ENCODE measurements at places on chromosomes 1 and 21.

GRCh38 chr21:38843806-38844503 lies 38.2 kb downstream of the ETS2 start:
- no peak for DNase-seq

GRCh38 chr1:9689011-9689706 lies 37.6 kb downstream of the PIK3CD start:
- peak; percentile 92 for DNase-seq

GRCh38 chr1:2386636-2387611 lies 4.4 kb downstream of the MORN1 start:
- DNase-seq: no peak

- no peak for DNase-seq
Observed at GRCh38 chr1:147509786-147510395, 31.4 kb upstream of the BCL9 start.

- DNase-seq: peak; percentile 71
Observed at GRCh38 chr1:84619383-84620102, 45.3 kb upstream of the CTBS start.

- no peak for DNase-seq
Observed at GRCh38 chr1:23836037-23836436, 10.8 kb upstream of the HMGCL start.

- DNase-seq: no peak
Observed at GRCh38 chr1:22388671-22389450, 62.8 kb upstream of the ZBTB40 start.

- DNase-seq: no peak
Observed at GRCh38 chr1:23546897-23547584, 12.3 kb downstream of the ID3 start.

DNA sequence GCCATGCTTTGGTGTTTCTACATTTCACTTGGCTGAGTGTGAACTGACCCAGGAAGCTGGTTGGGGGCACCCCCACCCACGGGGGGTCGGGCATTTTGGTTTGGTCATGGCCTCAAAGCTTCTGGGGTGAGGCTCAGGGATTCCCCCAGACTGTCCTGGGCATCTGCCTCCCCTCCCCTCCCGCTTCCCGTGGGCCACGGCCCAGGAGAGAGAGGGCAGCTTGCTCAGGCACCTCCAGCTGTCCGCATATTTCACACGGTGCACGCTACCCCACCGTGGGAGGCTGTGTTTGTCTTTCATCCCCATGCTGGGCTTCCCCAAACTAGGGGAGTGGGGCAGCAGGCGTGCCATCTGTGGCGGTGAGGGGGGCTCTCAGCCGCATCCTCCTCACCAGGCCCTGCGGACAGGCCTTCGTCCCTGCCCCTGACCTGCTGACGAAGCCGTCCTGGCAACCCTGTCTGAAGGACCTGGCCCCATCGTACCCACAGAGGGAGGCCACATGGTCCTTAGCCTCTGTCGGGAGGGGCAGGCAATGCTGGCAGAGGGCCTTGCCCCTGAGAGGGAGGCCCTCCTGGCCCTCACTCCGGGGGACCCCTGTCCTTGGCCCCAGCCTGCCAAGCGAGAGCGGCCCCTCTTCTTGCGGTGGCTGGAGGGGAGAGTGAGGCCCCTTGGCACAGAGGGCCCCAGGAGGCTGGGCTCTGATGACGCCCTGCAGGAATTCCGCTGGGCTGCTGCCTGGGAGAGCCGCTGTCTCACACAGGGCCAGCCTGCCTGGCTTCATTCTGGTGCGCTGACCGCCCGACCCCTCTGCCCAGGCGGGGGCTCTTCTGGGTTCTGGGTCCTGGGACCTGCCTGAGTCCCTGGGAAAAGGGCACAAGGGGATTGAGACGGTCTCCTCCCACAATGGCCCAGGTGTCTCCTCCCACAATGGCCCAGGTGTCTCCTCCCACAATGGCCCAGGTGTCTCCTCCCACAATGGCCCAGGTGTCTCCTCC lies 22.1 kb downstream of the TP73 start:
- DNase-seq: no peak

DNA sequence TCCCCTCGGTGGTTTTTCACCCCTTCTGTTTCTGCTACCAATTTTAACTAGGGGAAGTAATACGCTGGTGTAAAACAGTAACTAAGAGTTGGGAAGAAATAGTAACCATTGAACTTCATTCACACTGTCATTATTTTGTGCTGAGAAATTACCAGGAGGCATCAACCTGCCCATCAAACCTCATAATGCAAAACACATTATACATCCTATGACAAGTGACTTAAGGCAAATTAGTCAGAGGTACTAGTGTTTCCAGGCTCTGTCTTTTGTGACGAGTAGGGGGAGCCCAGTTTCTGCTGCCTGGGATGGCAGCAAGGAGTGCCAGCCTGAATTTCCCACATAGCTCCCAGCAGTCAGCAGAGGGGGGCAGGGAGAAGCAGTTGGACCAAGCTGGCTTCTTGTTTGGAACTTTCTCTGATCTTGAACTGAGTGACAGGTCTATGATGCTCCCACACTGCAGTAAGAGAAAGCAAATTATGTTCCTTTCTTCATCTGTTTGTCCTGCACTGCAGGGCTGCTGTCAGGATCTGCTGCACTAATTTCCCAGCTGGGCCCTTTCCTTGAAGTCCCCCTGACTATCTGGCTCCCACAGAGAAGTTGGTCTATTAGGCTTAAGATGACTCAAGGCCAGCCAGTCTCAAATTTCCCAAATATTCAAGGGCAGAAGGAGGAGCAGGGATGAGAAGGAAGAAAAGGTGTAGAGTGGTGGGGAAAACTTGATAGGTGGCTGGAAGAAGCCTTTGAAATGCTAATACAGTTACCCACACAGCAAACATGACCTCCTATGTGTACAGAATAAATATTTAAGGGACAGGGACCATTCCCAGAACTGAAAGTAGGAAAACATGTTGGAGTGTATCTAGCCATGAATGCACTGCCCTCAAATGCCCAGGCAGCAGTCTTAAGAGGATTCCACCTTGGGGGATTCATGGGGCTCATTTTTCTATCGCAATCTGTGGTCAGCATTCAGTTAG lies 322.8 kb downstream of the SEC16B start:
- no peak for DNase-seq

DNA sequence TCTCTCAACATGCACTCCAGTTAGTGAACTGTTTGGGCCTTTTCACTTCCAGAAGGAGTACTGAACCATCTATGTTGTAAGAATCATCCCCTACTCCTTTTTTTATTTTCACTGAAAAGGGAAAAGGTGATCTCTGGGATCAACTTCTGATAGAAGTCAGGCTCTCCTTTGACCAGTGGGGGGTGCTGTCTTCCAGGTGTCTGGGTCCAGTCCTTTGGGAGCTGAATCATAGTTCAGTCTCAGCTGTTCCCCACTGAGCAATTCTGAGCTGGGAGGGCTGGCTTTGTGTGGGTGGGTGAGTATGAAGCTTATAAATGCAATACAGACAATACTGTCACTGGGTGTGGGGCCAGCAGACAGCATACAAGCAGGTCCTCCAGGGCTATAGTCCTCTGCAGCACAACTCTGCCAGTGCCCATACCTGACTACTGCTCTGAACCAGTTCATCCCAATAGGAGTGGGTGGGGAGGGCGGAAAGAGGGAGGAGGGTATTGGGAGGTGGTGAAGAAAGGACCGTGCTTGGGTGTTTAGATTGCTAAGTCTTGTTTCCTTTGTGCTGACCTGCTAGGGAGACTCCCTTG lies 12.5 kb upstream of the SARS1 start:
- peak; percentile 82 for DNase-seq

DNA sequence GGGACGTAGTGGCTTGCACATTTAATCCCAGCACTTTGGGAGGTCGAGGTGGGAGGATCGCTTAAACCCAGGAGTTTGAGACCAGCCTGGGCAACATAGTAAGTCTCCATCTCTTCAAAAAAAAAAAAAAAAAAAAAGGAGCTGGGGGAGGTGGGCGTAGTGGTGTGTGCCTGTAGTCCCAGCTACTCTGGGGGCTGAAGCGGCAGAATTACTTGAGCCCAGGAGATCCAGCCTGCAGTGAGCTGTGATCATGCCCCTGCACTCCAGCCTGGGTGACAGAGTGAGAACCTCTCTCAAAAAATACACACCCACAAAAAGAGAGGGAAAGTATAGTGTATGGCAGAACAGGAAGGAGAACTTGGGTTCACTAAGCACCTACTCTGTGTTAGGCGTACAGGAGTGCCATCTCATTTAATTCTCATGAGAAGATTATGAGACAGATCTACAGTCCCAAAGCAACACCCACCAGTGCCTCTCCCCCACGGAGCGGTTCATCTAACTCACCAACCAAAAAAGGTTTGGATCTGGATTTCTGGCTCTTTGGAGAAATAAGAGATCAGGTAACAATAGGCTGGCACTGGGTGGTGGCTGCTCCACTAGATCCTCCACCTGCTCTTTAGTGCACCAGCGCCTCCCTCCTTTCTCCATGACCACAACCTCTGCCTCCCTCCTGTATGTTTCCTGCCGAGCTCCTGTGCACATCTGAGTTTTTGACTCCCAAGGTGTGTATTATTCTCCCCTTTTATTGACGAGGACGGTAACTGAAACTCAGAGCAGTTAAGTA lies 1.4 kb upstream of the TRAF5 start:
- DNase-seq: no peak

DNA sequence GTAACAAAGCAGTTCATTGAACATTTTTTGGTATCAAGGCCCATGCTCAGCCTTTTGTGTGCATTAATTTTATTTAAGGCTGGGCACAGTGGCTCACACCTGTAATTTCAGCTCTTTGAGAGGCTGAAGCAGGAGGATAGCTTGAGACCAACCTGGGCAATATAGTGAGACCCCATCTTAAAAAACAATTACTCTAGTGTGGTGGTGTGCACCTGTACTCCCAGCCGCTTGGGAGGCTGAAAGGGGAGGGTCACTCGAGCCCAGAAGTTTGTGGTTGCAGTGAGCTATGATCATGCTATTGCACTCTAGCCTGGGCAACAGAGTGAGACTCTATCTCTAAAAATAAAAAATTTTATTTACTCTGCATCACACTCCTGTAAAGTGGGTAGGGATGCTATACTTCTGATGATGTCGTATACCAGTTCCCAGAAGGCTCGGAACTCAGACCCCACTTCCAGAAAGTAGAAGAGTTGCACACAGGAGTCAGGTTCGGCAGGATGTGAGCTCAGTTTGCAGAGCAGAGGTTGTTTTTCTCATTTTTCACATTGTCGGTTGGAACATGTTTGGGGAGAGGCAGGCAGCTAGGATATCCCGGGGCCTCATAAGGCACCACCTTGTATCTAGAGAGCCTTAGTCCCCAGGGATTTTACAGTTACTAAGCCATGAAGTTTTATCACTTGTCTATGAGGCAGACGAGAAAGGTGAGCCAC lies 144.6 kb downstream of the GALNT2 start:
- DNase-seq: no peak

DNA sequence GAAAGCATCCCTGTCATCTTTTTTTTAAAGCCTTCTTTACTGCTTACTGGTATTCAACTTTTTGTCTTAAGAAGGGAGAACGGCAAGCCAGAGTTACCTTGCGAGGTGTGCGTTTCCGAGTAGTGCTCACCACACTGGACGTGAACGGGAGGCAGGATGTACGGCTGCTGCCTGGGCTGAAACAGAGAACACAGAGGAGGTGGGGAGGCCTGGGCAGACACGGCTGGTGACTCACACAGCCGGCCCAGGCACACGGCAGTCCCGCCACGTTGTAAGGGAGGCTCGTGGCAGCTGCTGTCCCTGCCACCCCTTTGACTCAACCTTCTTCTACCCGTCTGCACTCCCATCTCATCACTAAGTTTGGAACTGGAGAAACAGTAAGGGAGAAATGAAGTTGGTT lies 105.8 kb downstream of the SMYD2 start:
- DNase-seq: no peak

GRCh38 chr1:180598333-180598974 lies 33.4 kb upstream of the XPR1 start:
- no peak for DNase-seq

- no peak for DNase-seq
Observed at GRCh38 chr1:92031281-92032110, 1.7 kb downstream of the EPHX4 start.

GRCh38 chr1:203148127-203148526 lies 20.6 kb downstream of the ADORA1 start:
- no peak for DNase-seq

GRCh38 chr1:238401144-238401543 lies 510.4 kb upstream of the ZP4 start:
- no peak for DNase-seq

DNA sequence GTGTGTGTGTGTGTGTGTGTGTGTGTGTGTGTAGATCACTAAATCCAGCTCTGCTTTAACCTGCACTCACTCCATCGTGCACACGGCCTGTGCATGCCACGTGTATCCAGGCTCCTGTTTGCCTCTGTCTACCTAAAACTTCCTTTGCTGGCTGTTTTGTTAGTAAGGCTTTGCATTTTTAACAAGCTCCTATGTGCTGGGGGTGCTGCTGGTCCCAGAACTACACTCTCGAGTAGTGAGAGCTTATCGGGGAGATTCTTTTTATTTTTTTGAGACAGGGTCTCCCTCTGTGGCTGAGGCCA lies 596 bp upstream of the TCEA3 start:
- DNase-seq: no peak

- DNase-seq: no peak
Observed at GRCh38 chr1:110059133-110059863, 11.2 kb downstream of the ALX3 start.

DNA sequence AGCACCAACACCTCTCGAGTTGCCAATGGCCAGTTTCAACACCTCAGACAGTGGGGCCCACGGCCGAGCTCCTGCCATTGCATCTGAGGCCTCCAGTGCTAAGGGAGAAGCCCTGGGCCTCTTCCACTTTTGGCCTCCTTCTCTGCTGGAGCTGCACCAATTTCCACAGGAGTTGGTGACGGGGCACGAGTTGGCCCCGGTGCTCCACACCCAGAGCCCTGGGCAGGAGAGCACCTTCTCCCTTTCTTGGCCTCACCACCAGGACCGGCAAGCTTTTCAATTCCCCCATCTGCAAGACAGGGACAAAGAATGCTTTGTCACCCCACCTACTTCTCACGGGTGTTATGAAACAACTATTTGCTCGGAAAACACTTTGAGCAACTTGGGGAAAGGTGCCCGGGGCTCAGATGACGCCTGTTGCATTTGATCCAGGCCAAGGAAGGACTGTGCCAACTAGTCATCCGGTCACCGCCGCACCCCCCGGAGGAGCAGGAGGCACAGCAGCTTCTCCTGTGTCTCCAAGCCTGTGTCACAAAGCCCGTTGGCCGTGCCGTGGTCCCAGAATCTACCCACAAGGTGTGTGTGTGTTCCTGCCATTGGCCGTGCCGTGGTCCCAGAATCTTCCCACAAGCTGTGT lies 55.2 kb downstream of the TOMM20 start:
- no peak for DNase-seq

DNA sequence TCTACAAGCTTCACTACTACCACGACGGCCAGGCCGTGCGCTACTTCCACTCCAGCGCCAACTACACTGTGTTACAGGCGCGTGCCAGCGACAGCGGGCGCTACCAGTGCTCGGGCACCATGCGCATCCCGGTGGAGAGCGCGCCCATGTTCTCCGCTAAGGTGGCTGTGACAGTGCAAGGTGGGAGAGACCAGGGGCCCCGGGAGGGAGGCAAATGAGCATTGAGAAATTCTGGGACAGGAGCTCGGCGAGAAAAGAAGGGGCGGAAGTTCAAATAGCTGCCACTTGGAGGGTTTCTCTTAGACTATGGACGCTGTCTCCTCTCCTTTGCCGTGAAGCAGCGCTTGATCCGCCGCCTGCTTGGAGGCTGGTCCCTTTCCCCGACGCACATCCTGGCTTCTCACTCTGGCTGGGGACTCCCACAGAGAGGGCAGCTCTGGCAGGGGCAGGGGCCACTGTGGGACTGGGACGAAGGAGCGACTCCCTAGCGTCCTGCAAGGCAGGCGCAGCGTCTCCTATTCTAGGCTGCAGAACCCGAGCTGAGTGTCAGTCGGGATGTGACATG lies 4.6 kb downstream of the FCRLB start:
- DNase-seq: peak; percentile 46

Data from stimulated activated naive CD8-positive, alpha-beta T cell treated with anti-CD3 and anti-CD28 coated beads, Interleukin-15, Interleukin-2, amounts not matched to agents 100 U/mL and 50 U/mL, for 24 hours (primary cell).